A549 treated with ZK216348 at 1 μM for 4 hours (cell line): ENCODE measurements at places on chromosomes 7 and 10. TPM values are rescaled to one million over a fixed set of nuclear protein-coding genes. Genes with fewer than 3 reads are reported as not detected.

TAS2R38 gene
- not detected in 5 replicates for total RNA-seq

PHYHIPL gene
- 0.13 to 0.44 TPM (median 0.20 TPM) in 5 replicates for total RNA-seq

CSTF2T gene
- total RNA-seq = 15.4 to 18.1 TPM (median 16.8 TPM) in 5 replicates

CREB3L2 gene
- total RNA-seq = 22.3 to 33.7 TPM (median 30.7 TPM) in 5 replicates

HELLS gene
- total RNA-seq = 20.9 to 30.5 TPM (median 29.2 TPM) in 5 replicates

DYDC1 gene
- not detected in 5 replicates for total RNA-seq

CCSER2 gene
- total RNA-seq = 9.4 to 12.6 TPM (median 11.0 TPM) in 5 replicates
